Gastroesophageal sphincter (tissue), 4 donors: ENCODE measurements at places on chromosomes 7 and 10.
A peak's percentile ranks its signal among the peaks of the same experiment; 100 is the strongest.

GRCh38 chr10:113473851-113474250, 79.0 kb upstream of the HABP2 start:
- no peak for ATAC-seq

- ATAC-seq = no peak
Observed at GRCh38 chr7:27166531-27167505, 1.5 kb upstream of the HOXA9 start.

DNA sequence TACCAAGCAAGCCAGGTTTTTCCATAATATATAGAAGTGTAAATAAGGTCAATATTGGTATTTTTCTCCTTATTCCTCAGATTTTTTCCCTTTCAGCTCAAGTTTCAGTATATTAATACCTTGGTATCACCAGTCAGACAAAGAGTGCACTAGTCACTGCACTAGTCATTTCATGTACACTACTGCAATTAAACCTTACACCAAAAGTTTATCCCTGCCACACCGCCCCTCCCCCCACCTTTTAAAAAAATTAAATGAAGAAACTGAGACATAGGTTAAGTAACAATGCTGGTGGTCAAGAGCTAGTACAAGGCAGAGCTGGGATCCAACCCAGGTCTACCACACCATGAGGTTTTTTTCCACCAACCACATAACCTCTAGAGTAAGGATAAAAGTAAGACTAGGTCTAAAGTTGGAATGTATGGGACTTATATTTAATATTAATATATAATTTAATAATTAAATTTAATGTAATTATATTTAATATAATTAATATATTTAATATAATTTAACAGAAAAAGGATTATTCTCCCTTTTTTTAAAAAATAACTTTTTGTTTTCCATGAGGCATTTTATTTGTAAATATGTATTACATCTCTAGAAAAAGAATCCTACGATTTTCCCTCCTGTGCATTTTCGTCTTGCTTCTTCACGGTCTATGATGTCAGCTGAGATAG, 68.5 kb downstream of the NT5C2 start:
- ATAC-seq = no peak

- ATAC-seq = no peak
Observed at GRCh38 chr7:84181628-84182027, 13.0 kb downstream of the SEMA3A start.

GRCh38 chr7:5693529-5693928, 87.9 kb downstream of the RNF216 start:
- ATAC-seq = peak; percentile 17

DNA sequence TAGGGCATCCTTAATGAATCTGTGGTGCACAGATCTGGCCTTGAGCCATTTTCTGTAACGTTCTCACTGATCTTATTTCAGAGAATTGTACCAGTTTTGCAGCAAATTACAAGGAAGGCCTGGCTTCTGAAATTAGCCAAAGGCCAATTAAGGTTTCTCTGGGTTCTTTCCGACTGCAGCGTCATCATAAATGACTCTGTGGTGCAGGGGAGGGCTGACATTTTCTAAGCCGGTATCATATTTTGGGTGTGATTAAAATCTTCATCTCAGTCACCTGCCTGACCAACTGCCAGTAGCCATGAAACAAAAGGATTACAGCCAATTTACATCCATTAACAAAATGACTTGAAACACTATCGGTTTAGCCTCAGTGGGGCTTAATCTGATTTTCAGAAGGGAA, 363.7 kb downstream of the ADRA2A start:
- no peak for ATAC-seq

DNA sequence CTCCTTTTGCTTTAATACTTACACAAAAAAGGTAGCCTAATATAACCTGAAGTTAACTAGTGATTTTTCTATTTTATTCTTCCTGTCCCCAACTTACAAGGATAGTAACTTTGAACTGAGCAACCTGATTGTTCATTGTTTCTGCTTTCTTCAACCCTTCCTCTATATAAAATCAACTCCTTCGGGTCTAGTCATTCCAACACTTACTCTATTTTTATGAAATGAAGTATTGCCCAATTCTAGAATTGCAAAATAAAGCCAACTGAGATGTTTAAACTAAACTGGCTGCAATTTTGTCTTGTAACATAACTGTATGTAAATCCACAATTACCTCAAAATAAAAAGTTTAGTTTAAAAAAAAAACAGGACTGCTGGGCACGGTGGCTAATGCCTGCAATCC, 20.3 kb upstream of the DNA2 start:
- no peak for ATAC-seq

DNA sequence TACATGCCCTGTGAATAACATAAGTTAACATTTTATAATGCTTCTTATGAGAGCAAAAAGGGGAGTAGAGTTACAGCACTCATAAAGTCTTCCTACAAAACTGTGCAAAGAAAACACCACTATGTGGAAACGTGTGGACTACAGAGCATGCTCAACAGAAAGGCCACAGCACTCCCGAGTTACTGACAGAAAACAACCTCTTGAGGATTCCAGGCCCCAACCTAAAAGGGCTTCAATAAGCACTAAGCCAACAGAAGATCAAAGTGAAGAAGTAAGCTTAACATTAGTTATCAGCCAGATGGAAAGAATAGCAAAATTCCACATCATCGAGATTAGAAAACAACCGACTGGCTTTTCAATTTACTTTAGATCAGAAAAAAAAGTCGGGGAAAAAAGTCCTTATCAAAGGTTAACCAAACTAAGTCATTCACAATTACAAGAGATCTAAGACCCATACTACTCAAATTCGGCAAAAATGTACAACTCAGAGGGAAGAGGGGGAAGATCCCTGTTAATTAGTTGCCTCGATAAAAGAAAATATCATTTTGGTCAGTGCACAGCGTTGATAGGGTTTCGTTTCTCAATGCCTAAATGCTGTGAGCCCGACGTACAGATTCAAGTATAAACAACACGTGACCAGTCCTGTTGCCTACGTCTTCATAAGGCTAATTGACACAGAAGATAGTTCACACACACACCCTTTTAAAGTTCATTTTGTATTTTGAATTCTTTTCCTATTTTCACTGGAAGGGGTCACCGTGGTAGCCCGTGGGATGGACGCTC, 1.4 kb downstream of the KBTBD2 start:
- ATAC-seq = no peak

DNA sequence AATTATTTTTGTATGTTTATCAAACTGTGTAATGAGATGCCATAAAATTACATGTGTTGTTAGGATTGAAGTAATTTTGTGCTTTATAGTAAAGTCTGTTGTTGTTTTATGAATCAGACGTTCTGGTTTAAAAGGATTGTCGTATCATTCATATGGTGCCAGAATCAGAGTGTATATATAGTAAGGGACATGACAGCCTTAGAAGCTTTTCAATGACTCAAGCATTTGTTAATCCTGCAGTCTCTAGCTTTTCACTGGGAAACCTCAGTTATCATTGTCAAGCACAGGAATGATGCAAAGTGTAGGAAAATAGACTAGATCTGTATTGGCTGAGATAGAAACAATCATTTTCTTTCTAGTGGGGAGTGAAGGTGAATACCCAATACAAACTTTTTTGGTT, 57.5 kb downstream of the TRRAP start:
- no peak for ATAC-seq

GRCh38 chr10:101938305-101939007, 94.9 kb upstream of the KCNIP2 start:
- no peak for ATAC-seq

DNA sequence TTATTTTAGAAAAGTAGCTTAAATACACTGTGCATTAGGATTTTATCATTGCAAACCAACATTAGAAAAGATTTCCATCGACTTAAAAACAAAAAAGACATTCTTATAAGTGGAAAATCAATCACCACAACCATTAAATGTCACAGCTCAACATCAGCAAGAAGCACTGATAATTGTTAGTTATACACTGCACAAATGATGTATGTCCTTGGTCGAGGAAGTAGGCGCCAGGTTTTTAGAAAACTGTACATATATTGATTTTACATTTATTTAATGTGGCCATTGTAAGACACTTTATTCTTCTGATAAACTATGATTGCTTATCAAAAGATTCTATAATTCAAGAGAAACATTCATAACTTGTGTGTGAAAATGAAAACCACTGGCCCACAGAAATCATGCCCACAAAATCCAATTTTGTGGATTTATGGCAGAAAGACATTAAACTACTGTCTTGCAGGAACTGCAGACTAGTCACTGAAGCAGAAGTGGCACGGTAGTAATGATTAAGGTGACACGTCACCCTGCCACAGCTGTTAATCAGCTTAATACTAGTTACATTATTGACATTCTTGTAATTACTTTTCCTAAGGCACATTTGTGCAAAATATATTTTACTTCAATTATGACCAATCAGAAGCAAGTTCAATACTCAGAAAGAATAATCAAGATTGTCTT, 79.4 kb downstream of the VPS41 start:
- no peak for ATAC-seq

DNA sequence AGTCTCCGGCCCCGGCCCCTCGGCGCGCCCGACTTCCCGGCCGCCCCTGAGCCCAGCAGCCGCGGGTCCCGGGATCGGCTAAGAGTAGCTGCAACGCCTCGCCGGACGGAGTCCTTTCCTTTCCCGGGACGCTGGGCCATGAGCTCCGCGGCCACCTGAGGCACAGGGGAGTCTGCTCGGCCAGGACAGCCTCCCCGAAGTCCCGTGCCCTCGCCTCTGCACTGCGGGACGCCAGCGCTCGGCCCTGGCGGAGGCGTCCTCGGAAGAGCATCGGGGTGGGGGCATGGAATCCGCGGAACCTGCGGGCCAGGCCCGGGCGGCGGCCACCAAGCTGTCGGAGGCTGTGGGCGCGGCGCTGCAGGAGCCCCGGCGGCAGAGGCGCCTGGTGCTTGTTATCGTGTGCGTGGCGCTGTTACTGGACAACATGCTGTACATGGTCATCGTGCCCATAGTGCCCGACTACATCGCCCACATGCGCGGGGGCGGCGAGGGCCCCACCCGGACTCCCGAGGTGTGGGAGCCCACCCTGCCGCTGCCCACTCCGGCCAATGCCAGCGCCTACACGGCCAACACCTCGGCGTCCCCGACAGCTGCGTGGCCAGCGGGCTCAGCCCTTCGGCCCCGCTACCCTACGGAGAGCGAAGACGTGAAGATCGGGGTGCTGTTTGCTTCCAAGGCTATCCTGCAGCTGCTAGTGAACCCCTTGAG, 502 bp downstream of the SLC18A3 start:
- no peak for ATAC-seq

GRCh38 chr7:7565746-7566650, 686 bp upstream of the MIOS start:
- ATAC-seq = no peak

DNA sequence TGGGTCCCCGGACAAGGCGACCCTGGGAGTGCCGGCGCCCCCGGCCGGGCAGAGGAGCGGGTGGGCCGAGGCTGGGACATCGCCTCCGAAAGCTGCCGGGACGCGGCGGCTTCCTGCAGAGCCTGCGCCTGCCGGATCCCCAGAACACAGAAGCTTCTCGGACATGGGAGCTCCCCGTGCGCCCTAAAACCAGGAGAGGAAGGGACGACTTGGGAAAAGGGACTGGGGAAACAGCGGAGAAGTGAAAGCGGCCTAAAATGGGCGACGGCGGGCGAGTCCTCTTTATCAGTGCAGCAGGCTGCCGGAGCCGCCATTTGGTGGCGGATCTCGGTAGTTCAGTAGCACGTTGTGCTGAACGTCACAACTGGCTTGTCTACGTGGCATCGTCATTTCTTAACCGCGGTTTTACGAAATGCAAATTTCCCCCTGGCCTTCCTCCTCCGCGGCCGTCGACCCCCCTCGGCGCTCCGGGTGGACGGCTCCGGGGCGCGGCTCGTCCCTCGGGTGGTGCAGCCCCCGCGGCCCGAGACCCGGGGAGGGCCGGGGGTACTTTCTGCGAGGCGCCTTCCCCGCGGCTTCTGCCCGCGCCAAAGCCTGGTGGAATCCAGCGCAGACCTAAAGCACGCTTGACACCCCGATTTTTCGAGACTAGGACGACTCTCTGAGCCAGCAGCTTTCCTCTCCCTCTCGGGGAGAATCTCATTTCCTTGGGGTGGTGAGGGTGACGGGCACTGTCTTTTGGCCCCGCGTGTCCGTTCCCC, 9.9 kb upstream of the SPAG6 start:
- ATAC-seq = peak; percentile 61

DNA sequence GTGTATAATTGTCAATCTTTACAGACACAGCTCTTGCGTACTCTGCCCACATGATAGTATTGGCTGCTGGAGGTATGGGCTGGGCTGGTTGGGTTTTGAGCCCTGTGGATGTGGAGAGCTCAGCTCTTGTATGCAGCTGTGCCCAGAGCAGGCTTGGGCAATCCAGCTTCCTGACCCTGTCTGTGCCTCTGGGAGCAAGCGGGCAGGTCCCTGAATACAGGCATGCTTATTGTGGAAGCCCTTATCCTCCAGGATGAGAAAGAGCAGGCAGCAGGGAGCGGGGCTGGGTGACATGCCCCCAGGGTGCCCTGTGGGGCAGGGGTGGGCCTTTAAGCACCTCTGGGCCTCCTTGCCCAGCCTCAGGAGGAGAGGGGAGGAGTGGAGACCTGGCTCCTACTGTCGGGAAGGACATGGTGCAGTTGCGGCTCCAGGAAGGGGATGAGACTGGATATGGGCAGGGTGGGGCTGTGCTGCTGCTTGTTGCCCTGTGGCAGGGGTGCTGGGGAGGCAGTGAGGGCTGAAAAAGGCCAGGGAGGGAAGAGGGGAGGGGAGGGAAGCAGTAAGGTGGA, 32.7 kb upstream of the SH2D4B start:
- no peak for ATAC-seq

DNA sequence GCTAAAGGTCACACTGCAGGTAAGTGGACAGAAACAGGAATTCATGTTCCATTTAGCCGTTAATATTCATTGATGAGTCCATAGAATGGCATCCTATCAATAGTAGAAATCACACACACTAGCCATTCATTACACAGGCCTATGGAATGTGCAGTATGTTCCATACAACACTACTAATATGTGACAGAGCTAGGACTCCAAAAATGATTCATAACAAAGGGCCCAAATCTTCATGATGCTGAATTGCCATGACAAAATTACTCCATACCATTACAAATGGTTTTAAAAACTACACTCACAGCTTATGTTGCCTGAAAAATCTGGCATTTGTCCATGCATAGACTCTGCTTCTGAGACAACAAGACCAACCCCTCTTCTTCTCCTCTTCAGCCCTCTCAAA, 549.1 kb downstream of the XPNPEP1 start:
- no peak for ATAC-seq

GRCh38 chr10:88980247-88980646, 10.4 kb upstream of the FAS start:
- ATAC-seq = peak; percentile 41

GRCh38 chr10:89670926-89671325, 25.9 kb upstream of the PANK1 start:
- ATAC-seq = no peak

- ATAC-seq = no peak
Observed at GRCh38 chr10:49369216-49370162, 26.4 kb downstream of the DRGX start.
